NCI-H2029 (cell line): ENCODE measurements at places on chromosomes 16 and 17.

GRCh38 chr17:83079352-83079747 is at the start of gene METRNL:
Gene METRNL (plus strand): TSS chr17:83079609. CDS start chr17:83079816, 207 bp downstream.
- no peak for DNase-seq

- no peak for DNase-seq
Observed at GRCh38 chr17:35170968-35171771, 23.0 kb downstream of the SLC35G3 start.

GRCh38 chr17:52336796-52337195 is 178.3 kb upstream of the CA10 start:
- DNase-seq = no peak

DNA sequence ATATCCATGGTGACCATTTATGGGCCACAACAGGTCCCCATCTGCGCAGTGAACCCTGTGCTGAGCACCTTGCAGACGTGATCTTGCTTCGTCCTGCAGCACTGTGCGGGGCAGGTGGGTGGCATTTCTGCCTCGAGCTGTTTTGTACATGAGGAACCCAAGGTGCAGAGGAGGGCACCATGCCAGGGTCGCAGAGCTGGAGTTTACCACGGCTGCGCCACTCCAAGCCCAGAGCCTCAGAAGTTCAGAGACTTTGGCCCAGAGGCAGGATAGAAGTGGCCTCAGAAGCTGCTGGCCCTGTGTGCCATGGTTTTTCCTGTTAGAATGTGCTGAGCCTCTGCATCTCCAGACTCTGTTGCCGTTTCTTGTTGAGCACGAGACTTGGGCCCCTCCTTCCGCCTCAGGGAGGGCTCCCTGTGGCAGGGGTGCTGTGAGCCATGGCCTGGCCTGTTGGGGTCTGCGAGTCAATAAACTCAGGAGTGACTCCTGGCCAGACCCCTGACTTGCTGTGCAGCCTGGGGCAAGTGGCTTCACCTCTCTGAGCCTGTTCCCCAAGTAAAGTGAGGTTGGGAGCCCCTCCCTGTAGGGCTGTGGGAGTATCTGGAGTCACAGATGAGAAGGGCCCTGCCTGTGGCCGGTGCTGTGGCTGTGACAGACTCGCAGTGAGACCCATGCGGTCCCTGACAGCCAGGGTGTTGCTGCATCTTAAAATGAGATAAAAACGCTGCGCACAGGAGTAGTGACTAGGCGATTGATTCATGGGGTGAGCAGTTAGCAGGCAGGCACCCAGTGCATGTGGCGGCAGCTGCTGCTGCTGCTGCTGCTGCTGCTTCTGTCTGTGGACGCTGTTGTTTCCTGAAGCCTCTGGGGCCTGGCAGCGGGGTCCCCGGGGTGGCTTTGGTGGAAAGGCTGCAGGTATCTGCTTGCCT is 11.8 kb downstream of the MAP2K3 start:
- no peak for DNase-seq

DNA sequence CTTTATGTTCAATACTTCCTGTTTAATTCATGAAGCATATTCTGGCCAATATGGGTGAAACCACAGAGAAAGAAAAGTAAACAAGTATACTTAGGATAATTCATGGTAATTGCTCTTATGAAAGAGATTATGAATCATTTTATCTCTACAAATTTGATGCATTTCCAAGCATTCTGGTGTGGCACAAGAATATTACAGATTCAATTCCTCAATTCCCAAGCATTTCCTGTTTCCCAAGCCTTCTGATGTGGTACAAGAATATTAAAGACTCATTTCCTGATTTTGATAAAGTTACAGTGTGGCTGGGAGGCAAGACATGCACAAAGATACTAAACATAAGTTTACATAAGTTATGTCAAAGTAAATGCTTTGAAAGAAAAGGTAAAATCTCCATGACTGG is 126.1 kb upstream of the NUDT7 start:
- DNase-seq = no peak
